LHCN-M2 (cell line): ENCODE measurements at places on chromosomes 4 and X. TPM values are rescaled to one million over a fixed set of nuclear protein-coding genes. Genes with fewer than 3 reads are reported as not detected.

Gene BMX
- not detected in 2 replicates for total RNA-seq

DNA sequence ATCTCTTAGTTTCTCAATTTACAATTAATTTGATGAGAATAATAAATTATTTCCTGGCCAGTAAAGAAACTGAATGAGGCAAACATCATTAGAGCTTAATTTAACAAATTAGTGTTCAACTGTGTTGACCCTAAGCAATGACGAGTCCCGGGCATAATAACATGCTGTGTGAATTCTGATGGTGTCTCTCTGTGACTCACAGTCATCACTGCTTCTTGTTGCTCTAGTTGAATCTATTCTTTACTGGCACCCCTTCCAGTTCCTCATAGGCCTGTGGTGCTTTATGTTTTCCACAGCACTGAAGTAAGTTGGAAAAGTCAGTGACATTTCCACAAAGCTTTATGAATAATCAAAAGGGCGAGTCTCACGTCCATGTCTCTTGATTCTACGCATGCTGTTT lies 57.7 kb upstream of the SLC7A11 start:
- no peak for DNase-seq

Gene CHRDL1
- total RNA-seq: not detected in 2 replicates

Gene APLN
- total RNA-seq: 6.7 and 7.3 TPM in 2 replicates

GRCh38 chrX:132411310-132411977 lies 77.4 kb downstream of the MBNL3 start:
- DNase-seq: no peak

DNA sequence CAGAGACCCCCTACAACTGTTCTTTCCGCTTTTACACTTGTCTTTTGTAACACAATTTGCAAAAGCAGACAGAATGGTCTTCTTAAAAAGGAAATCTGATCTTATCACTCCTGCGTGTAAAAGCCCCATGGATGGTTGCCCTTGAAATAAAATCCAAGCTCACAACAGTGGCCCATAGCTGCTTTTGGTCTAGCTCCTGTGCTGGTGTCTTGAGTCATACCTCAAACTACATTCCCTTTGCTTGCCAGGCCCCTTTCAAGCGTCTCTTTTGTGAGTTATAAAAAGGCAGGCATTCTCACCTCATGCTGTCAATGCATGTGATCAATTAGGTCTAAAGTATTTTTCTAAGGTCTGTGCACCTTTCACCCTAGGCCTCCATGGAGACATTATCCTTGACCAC lies 27.6 kb downstream of the HPGD start:
- no peak for DNase-seq

DNA sequence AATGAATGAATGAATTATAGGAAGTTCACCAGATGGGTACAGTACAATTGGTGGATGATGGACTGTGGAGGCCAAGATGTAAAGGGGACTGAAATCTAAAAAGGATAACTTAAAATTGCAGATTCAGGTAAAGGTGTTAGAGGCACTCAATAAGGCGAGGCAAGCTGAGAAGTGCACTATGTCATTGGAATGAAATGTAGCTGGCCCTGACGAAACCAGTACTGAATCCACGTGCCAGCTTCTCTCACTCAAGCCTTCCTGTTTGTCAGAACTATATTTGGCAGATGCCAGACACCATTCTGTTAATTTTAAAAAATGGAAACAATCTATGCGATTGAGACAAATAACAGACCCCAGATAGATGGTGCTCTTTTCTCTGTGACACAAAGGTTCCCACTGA lies 1039.1 kb upstream of the TENM3 start:
- no peak for DNase-seq

DNA sequence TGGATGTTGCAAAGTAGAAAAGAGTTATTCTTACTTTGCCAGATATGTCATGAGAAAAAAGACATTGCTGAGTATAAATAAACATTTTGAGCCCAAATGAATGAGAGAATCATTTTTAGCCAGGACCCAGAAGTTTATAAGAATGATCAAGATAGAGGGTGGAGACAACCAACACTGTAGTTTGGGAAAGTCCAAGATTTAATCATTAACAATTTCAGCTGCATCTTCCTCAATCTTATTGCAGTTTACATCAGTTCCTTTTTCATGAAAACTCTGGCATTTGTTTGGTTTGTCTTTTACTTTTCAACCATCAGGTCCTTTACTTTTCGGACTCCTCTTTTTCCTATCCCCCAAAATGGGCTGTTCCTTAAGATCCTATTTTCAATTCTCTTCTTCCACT lies 645.9 kb downstream of the ANKRD50 start:
- DNase-seq: no peak

DNA sequence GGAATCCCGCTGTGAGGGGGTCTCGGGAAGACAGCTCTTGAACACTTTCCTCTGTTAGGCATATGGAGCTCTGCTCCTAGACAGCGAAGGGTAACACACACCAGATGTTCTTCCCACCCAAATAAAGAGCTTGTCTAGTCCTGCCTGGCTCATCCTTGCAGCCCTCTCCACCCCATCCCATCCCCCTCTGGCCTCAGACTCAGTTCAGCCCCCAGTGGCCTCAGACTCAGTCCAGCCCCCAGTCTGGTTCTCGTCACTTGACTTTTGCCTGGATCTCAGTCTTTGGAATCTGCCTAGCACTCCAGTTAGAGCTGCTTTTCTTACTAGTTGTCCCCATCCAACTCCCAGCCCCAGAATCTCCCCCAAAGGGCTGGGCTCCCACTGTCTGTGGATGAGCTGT lies 14.9 kb downstream of the RAB33A start:
- DNase-seq: no peak

- no peak for DNase-seq
Observed at GRCh38 chr4:76622126-76622525, 187.1 kb downstream of the SHROOM3 start.

Gene SMARCA1
- 38.0 and 42.6 TPM in 2 replicates for total RNA-seq

- DNase-seq: no peak
Observed at GRCh38 chr4:7632341-7632740, 197.6 kb upstream of the PSAPL1 start.

- DNase-seq: no peak
Observed at GRCh38 chr4:24303926-24304325, 280.4 kb downstream of the DHX15 start.

DNA sequence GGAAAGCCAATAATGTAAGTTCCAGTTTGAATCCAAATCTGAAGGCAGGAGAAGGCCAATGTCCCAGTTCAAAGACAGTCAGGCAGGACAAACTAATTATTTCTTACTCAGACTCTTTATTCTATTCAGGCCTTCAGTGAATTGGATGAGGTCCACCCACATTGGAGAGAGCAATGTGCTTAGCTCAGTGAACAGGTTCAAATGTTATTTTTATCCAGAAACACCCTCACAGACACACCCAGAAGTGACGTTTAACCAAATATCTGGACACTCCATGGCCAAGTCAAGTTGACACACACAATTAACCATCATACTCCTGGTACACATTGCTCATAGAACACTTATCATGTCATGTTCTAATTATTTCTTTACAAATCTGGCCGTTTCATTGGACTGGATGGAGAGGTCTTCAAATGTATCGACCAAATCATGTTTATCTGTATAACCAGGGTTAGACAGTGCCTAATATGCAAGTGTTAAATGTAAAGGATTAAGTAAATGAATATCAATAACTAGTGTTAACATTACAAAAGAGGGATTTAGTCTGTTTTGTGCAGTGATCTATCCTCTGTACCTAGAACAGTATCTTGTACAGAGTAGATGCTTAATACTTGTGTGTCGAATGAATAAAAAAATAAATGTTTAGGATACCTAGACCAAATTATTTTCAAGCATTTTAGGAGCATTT lies 27.1 kb upstream of the XK start:
- no peak for DNase-seq

DNA sequence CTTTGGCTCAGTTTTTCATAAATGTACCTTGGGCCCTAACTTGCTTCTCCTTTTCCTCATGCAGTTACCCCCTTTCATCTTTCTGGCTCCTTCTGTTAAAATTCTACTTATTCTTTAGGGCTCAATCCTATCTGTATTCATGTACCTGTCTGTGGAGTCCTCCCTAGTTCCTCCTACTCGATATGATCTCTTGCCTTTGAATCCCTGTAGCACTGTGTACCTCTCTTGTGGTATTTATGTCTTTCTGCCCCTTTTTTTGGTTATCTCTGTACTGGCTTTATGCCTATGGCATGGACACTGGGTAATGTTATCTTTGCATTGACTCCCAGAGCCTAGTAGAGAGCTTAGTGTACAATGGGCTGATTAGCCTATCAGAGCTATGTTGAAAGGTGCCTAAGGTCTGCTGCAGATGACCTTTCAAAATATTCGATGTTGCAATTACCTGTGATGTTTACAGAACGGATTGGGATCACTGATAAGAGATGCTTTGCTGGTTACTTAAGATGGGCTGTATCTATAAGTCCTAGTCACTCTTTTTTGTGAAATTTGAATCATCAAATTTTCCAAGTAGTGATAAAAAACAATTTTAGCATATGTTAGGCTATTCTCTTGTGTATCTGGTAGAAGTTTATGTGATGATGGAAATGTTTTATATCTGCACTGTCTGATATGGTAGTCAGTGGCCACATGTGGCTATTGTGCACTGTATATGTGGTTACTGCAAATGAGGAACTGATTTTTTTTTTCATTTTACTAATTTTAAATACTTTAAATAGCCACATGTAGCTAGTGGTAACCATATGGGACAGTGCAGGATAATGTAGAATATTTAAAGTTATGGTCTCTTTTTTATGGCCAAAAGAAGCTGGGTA lies 33.5 kb downstream of the TMEM164 start:
- DNase-seq: no peak

DNA sequence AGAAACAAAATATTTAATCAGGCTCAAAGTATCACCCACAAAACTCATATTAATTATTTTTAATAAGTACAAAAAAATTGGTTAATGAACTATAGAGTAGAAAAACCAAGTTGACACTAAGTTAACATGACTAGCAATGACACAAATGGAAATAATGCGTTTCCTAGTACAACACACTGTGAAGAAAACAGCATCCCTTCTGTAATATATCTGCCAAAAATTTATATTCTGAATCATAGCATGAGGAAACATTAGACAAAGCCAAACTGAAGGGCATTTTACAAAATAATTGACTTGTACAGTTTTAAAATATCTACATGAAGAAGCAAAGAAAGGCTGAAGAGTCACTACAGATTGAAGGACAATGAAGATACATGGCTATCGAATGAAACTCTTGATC lies 477.6 kb upstream of the INTU start:
- DNase-seq: no peak

DNA sequence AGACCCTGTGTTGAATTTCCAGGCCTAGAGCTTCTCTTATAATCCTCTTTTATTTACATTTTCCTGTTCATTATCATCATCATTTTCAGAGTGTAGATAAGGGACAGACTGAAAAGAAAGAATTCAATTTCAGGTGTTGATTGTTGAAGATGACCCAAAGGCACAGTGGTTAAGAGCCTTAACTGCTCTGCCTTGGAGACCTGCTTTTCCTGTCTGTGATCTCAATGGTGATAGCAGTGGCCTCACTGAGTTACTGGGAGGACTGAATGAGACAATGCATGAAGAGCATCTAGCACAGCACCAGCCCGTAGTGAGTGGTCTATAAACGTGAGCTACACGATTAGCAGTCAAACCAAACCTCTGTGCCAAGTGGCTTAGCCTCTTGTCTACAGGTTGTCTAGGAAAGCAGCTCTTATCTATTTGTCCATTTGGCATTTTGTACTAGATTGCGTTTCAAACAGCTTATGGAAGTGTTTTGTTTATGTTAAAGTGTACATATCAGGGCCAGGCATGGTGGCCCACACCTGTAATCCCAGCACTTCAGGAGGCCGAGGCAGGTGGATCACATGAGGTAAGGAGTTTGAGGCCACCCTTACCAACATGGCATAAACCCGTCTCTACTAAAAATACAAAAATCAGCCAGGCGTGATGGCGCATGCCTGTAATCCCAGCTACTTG lies 41.5 kb downstream of the SETD7 start:
- DNase-seq: no peak

Gene CACNA1F
- total RNA-seq: not detected in 2 replicates

- DNase-seq: no peak
Observed at GRCh38 chr4:111330786-111331185, 707.9 kb upstream of the PITX2 start.

Gene SLC25A53
- total RNA-seq: 5.6 and 5.9 TPM in 2 replicates

GRCh38 chr4:4480205-4480604 lies 61.6 kb downstream of the STX18 start:
- DNase-seq: no peak

DNA sequence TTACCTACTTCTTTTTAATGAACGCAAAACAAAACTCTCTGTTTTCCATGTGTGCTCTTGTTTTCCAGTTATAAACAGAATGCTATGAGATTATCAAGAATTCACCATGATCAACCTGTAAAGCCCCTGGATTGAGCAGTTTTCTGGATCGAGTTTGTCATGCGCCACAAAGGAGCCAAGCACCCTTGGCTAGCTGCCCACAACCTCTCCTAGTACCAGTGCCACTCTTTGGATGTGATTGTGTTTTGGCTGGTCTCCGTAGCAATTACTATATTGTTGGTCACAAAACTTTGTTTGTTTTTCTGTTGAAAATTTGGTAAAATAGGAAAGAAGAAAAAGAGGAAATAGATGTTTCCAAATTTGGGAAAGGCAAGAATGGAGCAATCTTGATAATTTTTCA lies 51.1 kb downstream of the UGT2B7 start:
- DNase-seq: no peak

- DNase-seq: peak; percentile 28
Observed at GRCh38 chr4:96035727-96036126, 195.8 kb downstream of the PDHA2 start.

DNA sequence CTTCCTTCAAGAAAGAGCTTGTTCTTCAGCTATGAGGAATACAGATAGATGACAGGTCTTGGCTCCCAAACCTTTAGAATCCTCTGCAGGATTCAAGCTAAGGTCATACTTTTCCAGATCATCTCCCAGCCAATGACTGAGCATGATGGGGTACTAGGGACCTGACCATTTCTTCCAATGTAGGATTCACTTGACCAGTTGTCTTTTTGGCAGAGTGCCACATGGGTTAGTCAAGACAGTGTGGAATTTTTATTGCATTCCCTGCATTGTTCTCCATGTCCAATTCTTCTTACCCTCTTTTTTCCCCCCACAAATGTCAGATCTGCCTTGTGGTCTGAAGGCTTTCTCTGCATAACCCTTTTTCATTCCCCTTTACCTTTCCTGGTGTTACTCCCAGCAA lies 99.5 kb downstream of the CCSER1 start:
- peak; percentile 43 for DNase-seq

Gene AFF2
- total RNA-seq: 4.4 and 5.9 TPM in 2 replicates

- DNase-seq: peak; percentile 86
Observed at GRCh38 chrX:7139202-7140081, 8.1 kb upstream of the STS start.

GRCh38 chr4:2357821-2358745 lies 60.4 kb downstream of the ZFYVE28 start:
- DNase-seq: no peak

GRCh38 chrX:1582686-1583437 lies 8.5 kb upstream of the AKAP17A start:
- no peak for DNase-seq

Gene NAA10
- 160 and 164 TPM in 2 replicates for total RNA-seq

GRCh38 chrX:48934581-48935300 lies 15.9 kb upstream of the PIM2 start:
- DNase-seq: no peak

Gene ADGRL3
- 0.11 TPM in 1 of 2 replicates, not detected in the other for total RNA-seq
